ENCODE measurements at places on chromosomes 4 and X. TPM values are rescaled to one million over a fixed set of nuclear protein-coding genes. Genes with fewer than 3 reads are reported as not detected.
A peak's percentile ranks its signal among the peaks of the same experiment; 100 is the strongest.

Gene PARM1
- 0.10 TPM for total RNA-seq

Gene TMEM156
- total RNA-seq = 64.9 TPM

Gene SRPX2
- total RNA-seq = 11.2 TPM

Gene HSFX4
- total RNA-seq = not detected

Gene SLC7A11
- total RNA-seq = 50.0 TPM

Gene KLHL4
- total RNA-seq = 18.2 TPM

Gene FGFR3
- total RNA-seq = 8.6 TPM

Gene PDGFRA
- 0.41 TPM for total RNA-seq

GRCh38 chr4:123170843-123171242, 225.8 kb upstream of the SPRY1 start:
- no peak for DNase-seq

GRCh38 chr4:101886826-101887225, 96.3 kb downstream of the BANK1 start:
- no peak for DNase-seq

- DNase-seq = no peak
Observed at GRCh38 chrX:53190363-53190960, 34.5 kb downstream of the KDM5C start.

- no peak for DNase-seq
Observed at GRCh38 chr4:156705311-156705710, 266.3 kb downstream of the PDGFC start.

DNA sequence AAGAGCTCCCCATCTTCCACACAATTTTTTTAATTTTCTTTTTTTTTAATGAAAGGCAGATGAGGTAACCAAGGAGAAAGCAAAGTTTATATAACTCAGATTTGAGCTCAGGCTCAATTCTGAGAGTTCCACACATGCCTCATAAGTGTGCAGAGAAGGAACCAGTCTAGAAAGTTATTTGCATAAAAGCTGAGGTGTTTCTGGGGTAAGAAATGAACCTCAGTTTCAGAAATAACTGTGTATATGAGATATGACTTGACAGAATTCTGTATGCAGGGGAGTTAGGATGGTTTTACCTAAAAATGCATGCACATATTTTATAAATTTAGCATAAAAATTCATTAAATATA, 51.3 kb downstream of the DTHD1 start:
- DNase-seq = no peak

DNA sequence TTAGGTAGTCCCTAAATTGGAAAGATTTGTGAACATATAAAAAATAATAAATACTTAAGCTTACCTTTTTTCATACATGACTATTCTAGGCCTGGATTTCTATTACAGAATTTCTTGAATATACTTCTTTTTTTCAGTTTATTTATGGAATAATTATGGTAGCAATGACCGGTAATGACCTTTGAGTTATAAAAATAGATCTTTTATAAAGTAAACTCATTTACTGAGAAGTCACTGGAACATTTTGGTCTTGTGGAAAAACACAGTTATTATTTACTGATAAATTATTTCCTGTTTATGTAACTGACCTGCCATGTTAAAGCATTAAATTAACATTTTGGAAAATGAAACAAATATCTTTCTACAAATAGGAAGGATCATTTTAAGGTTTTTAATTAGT, 80.4 kb upstream of the RASGEF1B start:
- DNase-seq = no peak

DNA sequence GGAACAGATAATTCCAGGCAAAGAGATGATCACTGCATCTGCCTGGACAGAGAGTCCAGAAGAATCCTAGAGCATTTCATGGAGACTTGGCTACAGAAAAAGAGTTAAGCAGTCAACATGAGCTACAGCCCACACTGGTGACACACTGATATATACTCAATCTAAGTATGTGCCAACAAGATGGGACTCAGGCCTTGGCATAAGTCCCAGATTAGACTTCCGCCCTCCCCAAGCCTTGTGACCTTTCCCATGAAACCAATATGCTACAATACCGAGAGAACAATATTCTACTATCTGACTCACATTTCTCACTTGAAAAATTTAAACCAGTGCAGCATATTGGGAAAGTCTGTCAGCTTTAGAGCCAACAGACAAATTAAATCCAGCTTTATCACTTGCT, 65.7 kb upstream of the SLITRK2 start:
- no peak for DNase-seq

DNA sequence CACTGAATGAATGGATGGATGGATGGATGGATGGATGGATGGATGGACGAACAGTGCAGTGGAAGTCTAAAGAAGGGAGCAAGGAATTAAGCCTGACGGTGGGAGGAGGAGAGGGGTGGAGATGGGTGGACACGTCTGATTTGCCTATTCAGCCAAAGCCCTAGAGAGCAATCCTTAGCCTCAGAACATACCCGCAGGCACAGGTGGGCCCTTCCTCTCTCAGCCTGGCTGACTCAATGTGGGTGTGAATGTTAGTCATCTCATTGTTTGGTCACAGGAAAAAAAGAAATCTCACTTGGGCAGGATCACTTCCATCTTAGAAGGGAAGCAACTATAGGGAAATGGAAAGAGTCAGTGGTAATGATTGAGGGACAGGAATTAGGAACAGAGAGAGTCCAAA, 165.9 kb downstream of the PJA1 start:
- DNase-seq = peak; percentile 28

- DNase-seq = peak; percentile 65
Observed at GRCh38 chrX:155745792-155746191, 133.0 kb upstream of the TMLHE start.

- DNase-seq = no peak
Observed at GRCh38 chr4:81446634-81447033, 25.1 kb downstream of the RASGEF1B start.

DNA sequence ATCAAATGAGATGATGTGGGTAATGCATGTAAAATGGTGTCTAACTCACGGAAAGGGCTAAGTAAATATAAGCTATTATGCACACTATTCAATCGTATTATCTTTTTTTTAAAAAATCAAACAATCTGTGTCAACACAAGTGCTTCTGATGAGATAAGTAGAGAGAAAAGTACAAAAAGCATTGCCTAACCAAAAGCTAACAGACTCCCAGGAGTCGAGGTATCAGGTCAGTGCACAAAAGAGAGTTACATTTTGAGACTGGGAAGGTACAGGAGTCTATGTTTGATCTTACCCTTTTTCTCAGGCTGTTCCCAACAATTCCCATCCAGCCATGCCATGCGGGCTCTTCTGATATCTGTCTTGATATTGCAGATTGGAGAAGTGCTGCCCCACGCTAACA, 203.3 kb upstream of the ZIC3 start:
- DNase-seq = no peak

GRCh38 chr4:1299301-1299860, 9.7 kb downstream of the MAEA start:
- no peak for DNase-seq

DNA sequence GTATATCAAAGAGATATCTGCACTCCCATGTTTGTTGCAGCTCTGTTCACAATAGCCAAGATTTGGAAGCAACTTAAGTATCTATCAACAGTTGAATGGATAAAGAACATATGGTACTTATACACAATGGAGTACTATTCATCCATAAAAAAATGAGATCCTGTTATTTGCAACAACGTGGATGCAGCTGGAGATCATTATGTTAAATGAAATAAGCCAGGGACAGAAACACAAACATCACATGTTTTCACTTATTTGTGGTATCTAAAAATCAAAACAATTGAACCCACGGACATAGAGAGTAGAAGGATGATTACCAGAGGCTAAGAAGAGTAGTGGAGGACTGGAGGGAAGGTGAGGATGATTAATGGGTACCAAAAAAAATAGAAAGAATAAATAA, 14.2 kb downstream of the IQCM start:
- DNase-seq = no peak

GRCh38 chr4:24321616-24322015, 262.7 kb downstream of the DHX15 start:
- no peak for DNase-seq

DNA sequence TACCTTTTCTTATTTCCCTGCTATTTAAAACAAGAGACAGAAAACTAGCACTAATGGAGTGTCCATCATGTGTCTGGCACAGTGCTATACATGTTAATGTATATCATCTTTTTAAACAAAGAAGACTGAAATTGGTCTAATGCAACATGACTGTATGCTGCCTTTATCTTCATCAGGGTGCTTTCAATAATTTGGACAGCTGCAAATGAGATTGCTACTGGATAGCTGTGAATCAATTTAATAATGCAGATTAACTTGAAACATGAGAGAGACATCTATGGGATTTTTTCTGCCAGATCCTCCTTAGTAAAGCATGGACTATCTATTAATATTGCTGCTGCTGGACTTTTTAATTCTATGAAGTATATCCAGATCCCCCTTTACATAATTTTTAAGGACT, 255.3 kb upstream of the ATOH1 start:
- no peak for DNase-seq

GRCh38 chrX:68822641-68823410, 6.0 kb upstream of the EFNB1 start:
- DNase-seq = peak; percentile 26

DNA sequence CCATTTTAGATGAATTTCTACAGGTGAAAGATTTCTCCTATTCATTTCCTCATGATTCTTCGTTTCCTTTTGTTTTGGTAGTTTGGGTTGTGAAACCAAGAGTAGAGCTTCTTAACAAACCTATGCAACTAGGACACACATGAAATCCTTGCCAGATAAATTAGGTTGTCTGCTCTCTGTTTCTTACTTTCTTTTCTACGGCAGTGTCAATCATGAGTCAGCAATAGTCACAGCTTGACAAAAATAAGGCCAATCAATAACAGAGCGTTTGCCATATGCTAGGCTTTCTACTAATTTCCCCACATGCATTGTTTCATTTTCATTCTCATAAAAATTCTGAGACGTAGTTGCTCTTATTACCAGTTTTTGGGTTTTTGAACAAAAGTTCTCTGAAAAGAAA, 20.3 kb downstream of the CLRN2 start:
- DNase-seq = no peak

DNA sequence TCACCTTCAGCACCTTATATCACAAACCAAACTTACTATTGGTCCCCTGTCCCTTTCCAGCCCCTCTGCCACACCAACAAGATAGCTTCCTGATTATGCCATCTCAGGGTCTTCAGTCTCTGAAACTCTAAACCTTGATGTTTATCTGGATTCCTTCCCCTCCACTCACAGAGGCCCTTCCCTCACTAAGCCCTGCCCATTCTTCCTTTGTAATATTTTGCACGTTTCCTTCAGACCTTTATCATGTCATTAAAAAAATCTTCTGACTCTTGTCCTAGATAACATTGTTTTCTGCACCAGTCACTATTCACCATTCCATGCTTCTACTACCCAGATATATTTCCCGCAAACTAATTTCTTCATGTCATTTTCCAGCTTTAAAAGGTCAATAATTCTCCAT, 17.7 kb upstream of the CEP135 start:
- no peak for DNase-seq

DNA sequence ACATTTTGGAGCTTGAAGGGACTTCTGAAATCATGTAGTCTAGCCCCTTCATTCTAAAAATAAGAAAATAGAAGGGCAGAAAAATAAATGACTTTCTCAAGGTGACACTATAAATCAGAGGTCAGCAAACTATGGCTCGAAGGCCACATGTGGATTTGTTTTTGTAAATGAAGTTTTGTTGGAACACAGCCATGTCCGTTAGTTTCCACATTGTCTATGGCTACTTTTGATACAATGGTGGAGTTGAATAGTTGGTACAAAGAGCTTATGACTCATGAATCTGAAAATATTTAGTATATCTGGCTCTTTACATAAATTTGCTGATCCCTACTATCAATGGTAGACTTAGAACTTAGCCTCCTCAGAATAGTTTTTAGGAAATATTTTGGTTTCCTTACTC, 302.4 kb upstream of the PRPS2 start:
- DNase-seq = no peak

DNA sequence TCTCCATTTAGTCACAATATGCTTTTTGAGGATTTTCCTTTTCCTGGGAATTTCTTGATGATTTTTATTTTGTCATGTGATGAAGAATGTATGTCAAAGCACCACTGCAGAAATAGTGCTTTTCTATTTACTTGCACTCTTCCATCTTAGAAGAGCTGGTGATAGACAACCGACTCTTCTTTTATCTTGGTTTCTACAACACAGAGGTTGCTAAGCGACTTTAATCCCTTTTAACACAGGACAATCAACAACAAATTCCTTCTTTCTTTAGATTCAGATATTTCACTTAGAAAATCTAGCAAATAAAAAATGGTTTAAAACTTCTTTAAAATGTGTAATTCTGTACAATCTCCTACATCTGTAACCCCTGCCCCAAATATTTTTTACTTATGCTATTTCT, 34.6 kb downstream of the TET2 start:
- DNase-seq = no peak

DNA sequence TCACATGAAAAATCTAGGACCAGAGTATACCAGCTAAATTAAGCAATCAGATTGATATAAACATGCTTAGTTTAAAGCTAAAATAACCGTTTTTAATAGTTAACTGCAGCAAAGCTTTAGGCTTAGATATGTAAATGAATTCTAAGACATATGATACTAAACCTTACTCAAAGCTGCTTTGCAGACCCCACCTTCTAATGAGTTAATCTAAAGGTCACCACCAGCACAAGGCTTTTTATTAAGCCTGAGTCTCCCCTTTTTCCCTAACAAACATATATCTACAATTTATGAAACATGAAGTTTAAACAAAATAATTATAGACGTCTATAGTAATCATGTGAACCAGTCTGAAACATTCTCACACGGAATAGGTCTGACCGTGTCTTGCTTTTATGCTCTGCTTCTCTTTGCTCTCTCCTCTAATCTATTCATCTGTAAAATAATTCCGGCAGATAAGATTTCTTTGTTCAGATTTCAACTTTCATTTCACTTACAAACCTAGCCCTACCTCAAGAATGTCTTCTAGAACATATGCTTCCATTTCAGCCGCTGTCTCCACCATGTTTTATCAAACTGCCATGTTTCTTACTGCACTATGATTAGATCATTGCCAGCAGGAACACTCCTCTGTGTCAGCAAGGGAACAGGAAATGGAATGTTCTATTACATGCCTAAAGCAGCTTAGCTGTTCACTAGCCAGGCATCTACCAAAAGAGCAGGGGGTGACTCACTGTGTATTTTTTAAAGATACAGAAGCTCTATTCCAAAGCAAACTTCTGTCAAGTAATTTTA, 35.9 kb downstream of the ANKRD17 start:
- peak; percentile 76 for DNase-seq

DNA sequence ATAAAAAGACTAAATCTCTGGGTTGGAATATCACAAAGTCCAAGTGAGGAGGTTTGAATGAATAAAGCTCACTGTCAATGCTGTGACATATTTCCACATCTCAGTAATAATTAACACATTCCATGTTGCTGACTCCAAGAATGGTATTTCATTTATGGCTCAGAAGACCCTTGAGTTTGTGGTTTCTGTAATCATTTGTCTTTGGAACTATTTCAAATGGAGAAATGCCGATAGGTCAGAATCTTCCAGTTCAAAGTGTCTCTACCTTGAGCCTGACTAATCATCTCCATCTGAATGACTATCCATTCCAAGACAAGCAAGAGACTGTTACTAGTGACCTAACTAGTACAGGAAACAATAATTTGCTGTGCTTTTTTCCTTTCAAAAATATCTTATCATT, 24.2 kb upstream of the SLC2A9 start:
- peak; percentile 93 for DNase-seq

All from Caki2 (cell line).